ENCODE measurements at places on chromosomes 6 and 20.
A peak's percentile ranks its signal among the peaks of the same experiment; 100 is the strongest.

- DNase-seq: no peak
These were observed 141.4 kb upstream of the SULF2 start for GRCh38 chr20:47926731-47927130.

DNA sequence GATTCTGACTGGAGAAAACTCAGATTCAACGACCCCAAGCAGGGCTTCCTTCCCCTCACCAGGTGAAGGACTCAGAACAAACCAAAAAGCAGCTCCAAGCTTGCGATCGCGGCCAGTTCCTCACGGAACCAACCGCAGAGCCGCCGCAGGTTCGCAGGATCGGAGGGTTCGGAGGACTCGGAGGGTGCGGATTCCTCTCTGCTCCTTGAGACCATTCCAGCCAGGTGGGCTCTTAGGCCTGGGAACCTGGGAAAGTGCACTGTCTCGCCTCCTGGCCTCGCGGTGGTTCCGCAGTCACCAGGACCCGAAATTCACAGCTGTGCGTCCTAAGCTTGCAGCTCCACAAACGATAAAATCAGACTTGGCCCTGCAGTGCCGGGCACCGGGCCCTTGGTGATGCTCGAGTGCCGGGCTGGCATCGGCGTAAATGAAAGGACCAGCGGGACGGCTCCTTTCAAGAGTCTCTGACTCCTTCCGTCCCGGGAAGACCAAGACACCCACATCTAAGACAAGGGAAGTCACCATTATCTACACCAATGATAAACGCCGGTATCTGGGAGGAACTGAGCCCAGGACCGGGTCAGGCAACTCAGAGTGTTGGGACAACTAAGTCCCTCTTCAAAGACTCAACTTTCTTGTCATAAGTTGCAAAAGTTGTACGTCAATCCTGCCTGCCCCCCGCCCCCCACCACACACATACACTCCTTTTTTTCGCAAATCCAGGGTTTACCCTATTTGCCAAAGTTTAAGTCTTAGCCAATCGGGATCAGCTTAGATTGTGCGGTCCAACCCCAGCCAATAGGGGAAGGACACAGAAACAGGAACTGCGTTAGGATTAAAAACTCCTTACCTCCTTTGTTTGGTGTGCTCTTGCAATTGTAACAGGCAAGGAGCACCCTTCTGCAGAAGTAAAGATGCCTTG, 69.8 kb upstream of the PRSS16 start:
- DNase-seq: peak; percentile 85

DNA sequence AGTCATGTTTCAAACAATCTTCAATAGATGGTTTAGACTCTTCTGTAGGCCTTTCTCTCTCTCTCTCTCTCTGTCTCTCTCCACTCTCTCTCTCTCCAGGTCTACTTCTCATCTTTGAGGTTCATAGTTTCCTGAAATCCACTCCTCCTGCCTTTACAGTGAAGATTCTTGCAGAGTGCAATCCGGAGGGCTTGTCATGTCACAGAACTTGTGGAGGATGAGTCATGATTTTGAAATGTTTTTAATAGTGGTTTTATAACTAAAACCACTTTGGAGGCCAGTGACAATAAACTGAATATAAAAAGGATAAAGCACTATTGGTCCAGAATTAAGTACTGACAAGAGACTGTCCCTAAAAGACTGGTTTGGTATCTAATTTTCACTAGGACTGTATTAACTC, 156.3 kb downstream of the KIF6 start:
- DNase-seq: no peak

DNA sequence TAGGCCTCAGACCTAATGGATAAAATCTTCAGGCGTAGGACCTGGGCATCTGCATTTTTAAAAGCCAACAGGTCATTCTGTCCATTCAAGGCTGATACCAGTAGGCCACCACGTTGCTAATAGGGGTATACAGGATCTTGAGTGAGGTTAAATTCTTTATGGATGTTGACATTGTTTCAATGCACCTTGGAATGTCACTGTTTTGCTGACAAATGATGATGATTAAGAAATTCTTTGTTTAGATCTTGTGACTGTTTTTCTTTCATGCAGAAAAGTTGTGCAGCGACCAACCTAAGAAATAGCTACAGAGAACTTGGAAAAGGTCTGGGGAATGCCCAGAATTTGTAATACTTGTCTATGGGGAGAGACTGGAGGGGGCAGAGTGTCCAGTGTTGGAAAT, 101.1 kb upstream of the CLDN20 start:
- DNase-seq: no peak

DNA sequence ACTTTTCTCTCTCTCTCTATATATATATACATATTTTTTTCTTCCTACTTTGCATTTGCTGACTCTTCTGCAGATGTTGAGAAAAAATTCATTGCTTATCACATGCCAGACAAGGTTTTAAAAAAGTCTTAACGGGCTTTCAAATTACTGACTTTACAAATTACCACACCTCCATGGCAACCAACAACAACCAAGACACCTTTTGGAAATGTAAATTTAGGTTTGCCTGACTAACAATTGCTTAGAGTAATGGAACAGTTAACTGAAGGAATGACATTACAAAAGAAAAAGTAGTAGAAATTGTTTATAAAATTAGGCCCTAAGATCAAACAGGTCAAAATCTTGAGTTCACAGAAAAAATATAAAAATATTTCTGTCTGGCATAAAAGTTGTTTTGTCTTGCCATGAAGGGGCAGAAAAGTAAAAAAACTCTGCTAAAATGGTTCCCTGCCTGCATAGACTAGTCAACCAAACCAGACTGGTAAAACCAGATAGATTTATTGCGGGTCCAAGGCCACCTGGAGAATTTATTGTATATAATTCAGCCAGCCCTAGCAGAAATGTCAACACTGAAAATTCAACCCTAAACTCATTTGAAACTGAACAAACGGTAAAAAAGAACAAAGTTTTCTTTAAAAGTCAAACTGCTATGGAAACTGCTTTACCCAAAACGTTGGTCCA, 92.8 kb upstream of the FRMD1 start:
- DNase-seq: no peak

GRCh38 chr6:74853991-74854390, 351.9 kb downstream of the COL12A1 start:
- DNase-seq: no peak

DNA sequence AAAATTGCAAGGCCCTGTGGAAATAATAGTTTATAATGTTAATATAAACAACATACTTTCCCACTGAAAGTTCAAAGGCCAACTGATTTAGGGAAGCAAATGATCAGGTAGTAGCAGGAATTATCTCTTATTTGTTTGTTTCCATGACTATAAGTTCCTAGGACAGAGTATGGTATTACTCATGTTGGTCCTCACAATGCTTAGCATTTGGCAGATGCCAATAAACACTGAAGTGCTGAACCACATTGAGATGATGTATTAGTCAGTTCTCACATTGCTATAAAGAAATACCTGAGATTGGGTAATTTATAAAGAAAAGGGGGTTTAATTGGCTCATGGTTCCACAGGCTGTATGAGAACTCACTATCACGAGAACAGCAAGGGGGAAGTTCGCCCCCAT, 129.6 kb upstream of the NUP153 start:
- no peak for DNase-seq

- no peak for DNase-seq
These were observed 53.0 kb upstream of the RALY start for GRCh38 chr20:33940666-33941065.

GRCh38 chr20:45347936-45348778, at the start of gene SDC4:
SDC4 (minus strand) TSS chr20:45348424; CDS start chr20:45348384, 40 bp downstream.
- peak; percentile 81 for DNase-seq

DNA sequence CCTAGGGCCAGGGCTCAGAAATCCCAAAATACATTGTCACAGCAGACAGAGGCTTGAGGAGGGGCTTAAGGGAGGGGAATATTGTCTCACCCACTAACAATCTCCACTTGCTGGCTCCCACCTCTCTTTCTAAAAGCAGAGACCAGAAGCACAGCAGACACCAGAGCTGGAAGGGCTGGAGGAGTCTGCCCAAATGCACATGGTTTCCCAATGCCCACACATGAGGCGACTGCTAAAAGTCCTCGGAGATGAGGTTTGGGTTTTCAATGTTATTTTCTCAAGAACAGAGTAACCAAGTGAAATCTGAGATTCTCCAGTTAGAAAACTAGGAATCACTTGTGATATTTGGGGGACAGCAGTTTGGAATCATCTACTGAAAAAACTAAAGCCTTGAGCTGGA, 325.6 kb upstream of the JARID2 start:
- DNase-seq: no peak

GRCh38 chr20:25251019-25251418, 3.1 kb downstream of the PYGB start:
- DNase-seq: no peak

- DNase-seq: no peak
These were observed 55.3 kb upstream of the CEP85L start for GRCh38 chr6:118706702-118707101.

Data from stimulated activated effector memory CD8-positive, alpha-beta T cell treated with anti-CD3 and anti-CD28 coated beads, Interleukin-12 subunit alpha, Interleukin-12 subunit beta, amount 100 ng/mL, for 72 hours (primary cell).